IPS DF 19.7 (cell line): ENCODE measurements at places on chromosomes 1 and 21.

- no peak for DNase-seq
Measured at GRCh38 chr1:232452736-232453440, 177.0 kb downstream of the SIPA1L2 start.

- peak; percentile 50 for DNase-seq
Measured at GRCh38 chr1:34460193-34460592, 283.5 kb downstream of the C1orf94 start.

DNA sequence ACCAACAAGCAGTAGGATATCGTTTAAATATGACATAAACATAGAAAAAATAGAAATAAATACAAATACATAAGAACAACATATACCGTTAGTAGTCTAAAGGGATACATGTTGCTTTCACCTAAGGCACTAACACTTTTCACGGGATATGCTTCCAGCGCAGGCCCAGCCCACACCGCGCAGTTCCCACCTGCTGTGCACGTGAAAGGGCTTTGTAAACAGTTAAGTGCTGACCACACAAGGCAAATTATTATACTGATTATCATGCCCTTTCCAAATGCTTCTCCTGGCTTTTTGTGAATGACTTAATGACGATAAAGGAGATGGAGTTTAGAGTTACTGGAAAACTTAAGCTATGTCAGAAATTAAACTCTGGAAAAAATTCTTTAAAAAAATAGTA is 11.3 kb upstream of the IL22RA1 start:
- DNase-seq = no peak

DNA sequence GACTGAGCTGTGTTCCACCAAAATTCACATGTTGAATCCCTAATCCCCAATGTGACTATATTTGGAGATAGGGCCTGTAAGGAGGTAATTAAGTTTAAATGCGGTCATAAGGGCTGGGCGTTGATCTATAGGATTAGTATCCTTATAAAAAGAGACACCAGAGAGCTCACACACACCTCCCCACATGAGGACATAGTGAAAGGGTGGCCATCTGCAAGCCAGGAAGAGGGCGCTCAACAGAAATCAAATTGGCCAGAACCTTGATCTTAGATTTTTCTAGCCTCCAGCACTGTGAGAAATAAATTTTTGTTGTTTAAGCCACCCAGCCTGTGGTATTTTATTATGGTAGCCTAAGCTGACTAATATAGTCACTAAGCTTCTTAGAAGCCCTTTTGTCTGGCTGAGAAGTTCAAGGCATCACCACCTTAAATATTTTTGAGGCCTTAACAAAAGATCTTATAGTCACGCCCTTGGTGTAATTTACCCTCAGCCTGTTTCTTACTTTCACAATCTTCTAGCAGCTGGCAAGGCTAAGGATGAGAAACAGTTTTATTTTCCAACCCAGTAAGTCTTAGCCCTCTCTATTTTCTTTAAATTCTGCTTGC is 28.8 kb downstream of the GORAB start:
- no peak for DNase-seq

- no peak for DNase-seq
Measured at GRCh38 chr1:162019006-162019405, 4.7 kb downstream of the OLFML2B start.
